Epithelial cell of prostate (primary cell): ENCODE measurements at places on chromosomes 7 and 10.

DNA sequence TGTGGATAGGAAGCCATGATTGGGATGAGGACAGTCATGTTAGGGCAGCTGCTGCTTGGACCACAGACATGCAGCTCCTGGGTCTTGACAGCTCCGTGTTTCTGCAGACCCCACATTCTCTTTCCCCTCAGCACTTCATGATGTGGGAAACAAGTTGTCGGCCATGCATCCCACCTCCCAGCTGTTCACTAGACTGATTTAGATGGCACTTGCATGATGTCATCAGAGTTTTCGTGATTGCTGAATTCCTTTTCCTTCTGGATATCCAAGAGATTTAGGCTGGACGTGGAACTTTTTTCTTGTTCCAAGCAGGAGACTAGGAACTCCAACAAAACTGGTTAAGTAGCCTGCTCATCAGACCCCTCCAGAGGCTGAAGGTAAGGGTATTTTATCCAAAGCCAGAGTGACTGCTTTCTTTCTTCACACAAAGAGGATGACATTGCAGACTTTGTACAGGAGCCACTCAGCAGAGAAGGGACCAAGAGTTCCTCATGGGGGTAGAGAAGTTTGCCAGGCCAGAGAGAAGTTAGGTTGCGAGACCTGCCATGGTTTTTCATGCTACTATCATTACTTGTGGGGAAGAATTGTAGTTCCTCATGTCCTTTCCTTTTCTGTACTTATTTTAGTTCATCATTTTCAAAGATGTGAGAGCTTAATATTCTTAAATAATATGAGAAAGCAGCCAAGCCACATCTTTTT lies 117.7 kb upstream of the GJD4 start:
- no peak for DNase-seq

DNA sequence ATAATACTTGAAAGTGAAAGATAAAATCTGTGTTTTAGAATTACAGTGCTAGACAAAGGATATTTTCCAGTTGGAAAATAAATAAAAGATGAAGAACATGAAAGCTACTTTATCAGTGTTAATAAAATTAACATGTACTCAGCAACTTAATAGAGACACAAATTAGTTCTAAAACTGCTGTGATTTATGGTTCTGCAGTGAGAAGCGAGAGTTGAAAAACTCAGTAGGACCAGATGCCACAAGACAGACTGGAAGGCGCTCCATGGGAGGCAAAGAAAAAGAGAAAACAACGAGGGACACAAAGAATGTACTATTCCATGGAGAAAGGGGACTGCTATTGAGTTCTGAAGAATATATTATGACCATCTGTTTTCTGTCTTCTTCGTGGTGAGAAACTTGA lies 590.4 kb downstream of the PHTF2 start:
- DNase-seq, result no peak

GRCh38 chr7:25775999-25776743 lies 375.8 kb upstream of the NFE2L3 start:
- DNase-seq, result no peak

- no peak for DNase-seq
These were observed 55.7 kb downstream of the LRRTM3 start for GRCh38 chr10:66981361-66982052.

DNA sequence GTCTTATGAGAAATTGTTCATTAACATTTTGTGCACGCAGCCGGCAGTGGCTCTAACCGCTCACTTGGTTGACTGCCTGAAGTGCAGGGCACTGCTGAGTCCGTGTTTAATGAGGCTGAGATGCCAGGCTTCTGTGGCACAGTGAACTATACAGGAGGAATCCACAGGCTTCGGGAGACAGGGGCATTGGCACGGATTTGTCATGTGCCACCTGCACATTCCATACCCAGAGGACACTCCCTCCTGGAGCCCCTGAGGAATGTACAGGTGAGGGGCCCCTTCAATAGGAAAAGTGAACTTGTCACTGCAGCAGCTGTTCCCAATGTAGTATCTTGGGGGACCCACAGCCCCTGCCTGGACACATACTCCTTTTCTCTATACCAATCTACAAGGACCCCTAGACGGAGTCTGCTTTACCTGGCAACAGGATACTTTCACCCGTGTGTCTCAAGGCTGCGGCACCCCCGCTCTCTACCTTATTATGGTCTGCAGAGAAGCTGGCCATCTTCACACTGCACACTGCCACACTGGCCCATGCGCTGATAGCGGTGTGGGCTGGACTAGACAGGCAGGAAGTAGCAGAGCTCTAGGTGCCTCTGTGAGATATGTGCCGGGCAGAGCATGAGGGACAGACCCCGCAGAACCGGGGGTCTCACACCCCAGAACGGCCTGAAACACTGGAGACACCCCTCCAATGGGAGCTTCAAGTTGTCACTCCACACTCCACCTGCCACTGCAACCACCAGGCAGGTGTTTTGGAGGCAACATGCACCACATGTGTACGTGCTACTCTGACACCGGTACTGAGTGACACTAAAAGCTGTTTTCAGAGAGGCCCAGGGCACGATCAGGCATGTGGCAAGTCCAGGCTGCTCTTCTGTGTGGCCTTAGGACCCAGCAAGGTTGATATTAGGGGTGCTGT lies 71.4 kb upstream of the RHEB start:
- DNase-seq, result no peak

DNA sequence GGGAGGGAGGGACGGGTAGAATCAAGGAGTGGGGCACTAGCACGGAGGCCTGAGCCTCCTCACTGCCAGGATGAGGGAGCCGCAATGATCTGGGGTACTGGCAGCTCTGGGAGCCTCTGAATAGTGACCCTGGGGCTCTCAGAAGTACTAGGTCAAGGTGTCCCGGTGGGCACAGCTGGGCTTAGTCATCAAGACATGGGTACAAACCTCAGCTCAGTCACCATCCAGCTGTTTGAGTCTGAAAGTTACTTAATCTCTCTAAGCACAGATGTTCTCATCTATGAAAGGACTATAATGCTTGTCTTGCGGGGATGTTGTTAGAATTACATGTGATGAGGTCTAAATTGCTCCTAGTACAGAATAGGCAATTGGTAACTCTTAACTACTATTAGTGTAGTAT lies 276.8 kb downstream of the KCNMA1 start:
- no peak for DNase-seq

- peak; percentile 91 for DNase-seq
These were observed 23.5 kb downstream of the HTR7 start for GRCh38 chr10:90834326-90834725.

DNA sequence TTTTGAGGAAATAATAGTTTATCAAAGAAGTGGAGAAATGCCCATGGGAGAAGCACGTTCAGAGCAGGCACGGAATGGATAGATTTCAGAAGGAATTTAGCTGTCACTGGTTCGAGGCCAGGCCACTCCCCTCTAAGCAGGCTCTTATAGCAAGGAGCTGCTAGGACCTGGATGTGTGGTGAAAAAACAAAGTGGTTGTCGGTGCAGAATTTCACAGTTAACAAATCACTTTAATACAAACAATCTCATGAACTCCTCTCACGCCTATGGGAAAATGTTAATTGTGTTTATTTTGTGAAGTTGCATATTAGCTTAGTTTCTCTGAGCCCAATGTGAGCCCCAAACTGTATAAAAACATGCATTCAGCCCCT lies 176.3 kb downstream of the PKD1L1 start:
- DNase-seq, result no peak

DNA sequence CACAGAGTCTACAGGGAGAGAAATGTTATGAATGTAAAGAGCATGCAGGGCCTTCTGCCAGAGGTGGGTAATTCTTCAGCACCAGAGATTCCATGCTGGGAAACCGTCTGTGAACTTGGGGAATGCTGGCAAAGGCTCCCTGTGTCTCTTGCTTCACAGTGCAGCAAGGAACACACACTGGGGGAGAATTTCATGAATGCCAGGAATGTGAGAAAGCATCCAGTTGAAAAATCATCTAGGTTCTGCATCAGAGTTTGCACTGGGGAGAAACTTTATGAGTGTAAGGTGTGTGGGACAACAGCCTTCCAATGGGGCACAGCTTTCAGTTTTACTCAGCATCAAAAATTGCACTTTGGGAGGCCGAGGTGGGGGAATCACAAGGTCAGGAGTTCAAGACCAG lies 224.3 kb upstream of the IGFBP3 start:
- DNase-seq, result no peak

- DNase-seq, result no peak
These were observed 16.8 kb downstream of the HK1 start for GRCh38 chr10:69295027-69295636.

DNA sequence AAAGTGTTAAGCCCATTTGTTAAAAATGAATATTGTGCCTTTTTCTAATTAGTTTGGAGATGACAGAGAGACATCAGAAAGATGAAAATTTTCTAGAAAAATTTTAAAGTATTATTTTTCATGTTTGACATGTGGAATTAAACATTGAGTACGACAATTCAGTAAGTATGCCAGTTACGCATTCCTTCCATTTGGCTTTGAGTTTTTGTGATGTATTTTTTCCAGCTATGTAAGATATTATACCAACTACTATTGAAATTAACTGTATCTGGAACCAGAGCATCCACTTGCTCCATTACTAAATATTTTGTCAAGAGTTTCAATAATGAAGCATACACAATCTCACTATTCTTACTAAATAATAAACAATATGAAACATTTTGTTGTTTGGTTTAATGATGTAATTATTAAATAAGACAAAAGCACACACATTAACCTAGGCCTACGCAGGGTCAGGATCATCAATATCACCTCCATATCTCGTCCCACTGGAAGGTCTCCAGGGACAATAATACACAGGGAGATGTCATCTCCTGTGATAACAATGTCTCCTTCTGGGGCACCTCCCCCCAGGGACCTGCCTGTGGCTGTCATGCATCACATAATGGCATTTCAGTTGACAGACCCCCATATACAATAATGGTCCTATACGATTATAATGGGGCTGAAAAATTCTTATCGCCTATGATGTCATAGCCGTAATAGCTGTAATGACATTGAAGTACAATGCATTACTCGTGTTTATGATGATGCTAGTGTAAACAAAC lies 274.1 kb downstream of the REEP3 start:
- no peak for DNase-seq

DNA sequence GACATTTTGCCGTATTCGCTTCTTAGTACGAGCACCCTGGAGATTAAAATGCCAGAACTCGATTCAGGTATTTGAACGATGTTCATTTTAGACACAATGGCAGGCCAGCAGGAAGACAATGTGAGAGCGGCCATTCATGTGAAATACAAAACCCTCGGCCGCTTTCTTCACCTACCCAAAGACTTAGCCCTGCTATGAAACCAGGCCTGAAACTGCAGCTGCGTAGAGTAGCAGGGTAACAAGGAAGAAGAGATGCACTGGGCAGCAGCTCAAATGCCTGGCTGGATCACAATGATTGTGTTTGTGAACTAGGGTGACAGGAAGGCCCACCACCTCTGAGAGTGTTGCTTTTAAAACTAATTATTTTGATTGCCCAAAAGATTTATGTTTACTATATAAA lies 234.8 kb downstream of the TRIL start:
- DNase-seq, result no peak

DNA sequence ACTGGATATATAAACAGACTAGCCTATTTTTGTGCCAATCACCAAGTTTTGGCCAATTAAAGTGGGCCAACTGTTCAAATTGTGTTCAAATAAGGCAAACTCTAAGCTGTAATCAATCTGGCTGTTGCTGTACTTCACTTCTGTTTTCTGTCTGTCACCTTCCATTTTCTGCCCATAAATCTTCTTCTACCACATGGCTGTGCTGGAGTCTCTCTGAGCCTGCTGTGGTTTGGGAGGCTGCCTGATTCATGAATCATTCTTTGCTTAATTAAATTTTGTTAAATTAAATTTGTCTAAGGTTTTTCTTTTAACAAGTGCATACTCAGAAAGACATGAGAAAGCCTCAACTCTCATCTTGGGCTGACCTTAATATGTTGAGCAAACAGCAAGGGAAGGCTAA lies 172.6 kb upstream of the VIPR2 start:
- no peak for DNase-seq

DNA sequence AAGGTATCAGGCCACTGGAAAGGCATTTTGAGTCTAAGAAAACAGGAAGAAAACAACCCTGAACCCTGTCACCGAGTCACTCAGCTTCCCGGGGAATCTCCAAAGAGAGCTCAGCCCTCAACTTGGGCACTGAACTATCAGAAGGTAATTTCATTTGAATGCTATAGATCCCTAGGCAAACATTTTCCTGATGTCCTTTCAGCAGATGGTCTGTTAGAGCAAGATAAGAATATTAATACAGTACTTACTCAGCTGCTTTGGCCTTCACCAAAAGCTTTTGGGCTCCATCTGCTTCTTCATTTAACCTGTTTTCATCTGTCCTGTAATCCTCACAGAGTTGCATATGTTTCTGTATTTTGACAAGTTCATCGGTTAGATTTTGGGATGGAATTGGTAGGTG lies 34.2 kb upstream of the LAMB1 start:
- DNase-seq, result no peak

DNA sequence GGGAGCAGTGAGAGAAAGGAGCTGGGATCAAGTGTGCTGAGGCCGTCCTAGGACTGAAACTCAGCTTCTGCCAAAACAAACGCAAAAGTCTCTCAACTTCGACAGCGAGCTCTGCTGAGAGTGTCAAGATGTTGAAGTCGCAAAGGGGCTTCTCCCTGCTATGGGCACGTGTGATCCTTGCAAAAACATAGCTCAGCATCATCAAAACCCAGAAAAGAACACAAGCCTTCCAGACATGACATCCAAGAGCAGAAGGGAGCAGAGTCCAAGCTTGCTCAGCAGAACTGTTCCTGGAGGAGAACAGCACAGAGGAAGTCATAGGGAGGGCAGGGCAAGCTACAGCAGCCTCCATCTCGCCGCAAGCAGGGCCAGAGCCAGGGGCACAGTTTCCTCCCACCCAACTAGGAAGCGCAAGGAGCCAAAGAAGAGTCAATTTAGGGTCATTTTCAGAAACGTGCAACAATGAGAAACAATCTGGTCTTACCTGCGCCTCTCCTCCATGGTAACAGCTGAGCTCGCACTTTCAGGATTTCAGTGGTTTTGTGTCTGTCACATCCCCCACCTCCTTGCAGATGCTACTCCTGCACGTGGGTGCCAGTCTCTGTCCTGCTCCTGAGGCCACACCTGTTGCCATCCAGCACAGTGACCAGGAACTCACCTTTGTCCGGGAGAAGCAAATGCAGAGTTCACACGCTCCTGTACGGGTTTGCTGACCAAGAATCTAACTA lies 113.9 kb downstream of the DIP2C start:
- DNase-seq, result no peak
